ENCODE measurements at places on chromosomes 2 and 18. TPM values are rescaled to one million over a fixed set of nuclear protein-coding genes. Genes with fewer than 3 reads are reported as not detected.

DNA sequence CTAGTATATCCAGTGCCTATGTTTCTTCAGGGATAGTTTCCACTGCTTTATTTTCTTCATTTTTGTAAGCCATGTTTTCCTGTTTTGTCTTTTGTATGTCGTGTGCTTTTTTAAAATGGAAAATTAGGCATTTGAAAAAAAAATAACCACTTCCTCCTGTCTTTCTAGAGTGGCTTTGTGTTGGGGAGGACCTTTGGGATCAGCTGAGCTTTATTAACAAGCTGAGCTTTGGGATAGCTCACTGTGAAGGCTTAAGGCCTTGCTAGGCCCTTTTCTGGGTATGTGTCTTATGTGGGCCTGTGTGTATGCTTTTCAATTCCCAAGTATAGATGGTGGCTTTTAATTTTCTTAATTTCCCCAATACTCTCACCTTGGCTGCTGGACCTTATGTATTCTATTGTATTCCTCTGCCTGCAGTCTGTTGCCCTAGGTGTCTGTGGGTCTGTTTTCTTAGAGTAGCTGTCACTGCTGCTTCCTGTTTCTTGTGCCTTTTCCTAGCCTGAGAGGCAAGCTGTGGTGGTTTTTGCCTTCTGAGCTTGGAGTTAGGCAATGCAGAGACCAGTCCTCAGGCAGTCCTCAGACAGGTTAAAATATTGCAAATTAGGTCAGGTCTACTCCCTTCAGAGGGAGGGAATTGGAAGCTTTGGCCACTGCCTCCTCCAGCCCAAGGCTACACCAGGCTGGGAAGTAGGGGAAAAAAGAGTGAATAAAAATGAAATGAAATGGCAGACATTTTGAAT lies 134.7 kb downstream of the LDLRAD4 start:
- DNase-seq = no peak

- DNase-seq = no peak
These were observed 100.5 kb upstream of the MGAT5 start for GRCh38 chr2:134153294-134153880.

GRCh38 chr2:187936228-187936627 lies 355.4 kb upstream of the GULP1 start:
- no peak for DNase-seq

DNA sequence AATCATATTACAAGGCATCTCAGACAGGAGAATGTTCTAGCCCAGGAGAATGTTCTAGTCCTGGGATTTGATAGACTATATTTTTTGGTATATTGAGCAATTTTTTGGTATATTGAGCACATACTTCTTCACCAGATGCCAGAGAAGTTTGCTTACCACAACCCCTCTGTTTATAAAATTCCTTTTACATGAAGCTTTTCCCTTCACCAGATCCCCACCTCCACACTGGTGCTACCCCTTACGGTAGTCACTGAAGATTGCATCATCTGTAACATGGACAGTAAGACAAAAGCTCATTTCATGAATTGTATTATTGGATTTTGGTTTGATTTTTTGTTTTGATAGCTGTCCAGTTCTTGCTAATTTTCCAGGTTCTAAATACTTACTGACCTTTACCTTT lies 7.2 kb upstream of the HNMT start:
- DNase-seq = no peak

- DNase-seq = no peak
These were observed 228.6 kb upstream of the CHST9 start for GRCh38 chr18:27413495-27414401.

GRCh38 chr18:13407484-13407883 lies 188.9 kb downstream of the LDLRAD4 start:
- DNase-seq = no peak

DNA sequence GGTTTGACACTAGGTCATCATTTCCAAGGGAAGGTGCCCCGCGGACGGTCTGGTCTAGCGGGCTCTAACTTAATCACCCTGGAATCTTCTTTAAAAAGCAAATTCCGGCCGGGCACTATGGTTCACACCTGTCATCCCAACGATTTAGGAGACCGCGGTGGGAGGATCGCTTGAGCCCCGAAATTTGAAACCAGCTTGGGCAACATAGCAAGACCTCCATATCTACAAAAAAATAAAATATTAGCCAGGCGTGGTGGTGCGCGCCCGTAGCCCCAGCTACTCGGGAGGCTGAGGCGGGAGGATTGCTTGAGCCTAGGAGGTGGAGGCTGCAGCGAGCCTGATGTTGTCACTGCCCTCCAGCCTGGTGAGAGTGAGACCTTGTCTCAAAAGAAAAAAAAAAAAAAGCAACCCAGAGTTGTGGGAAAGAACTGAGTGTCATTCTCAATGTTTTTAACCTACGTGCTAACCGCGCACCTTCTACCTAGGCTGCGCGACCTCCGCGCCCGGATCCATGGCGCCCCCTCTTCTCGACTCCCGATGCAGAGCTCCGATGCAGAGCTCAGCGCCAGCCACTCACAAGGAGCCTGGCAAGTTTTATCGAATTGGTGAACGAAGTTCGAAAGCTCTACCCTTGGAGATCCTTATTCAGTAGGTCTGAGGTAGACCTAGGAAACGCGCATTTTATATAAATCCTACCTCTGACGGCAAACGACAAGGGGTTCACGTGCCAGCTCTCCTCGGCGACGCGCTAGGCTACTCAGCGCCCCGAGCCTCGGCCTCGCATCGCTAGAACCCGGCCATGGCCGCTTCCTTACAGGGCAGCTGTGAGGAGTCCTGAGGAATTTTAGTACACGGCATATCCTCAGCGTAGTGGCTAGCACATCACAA lies 888 bp upstream of the TWSG1 start:
- DNase-seq = peak; percentile 54

GRCh38 chr2:99880148-99880963 lies 262.0 kb downstream of the AFF3 start:
- DNase-seq = no peak

- no peak for DNase-seq
These were observed at the start of gene GAREM2 for GRCh38 chr2:26172871-26173775. TSS of gene GAREM2 (plus strand) at chr2:26173088. CDS start at chr2:26173221, 133 bp downstream.

- DNase-seq = no peak
These were observed 285.9 kb downstream of the MTX2 start for GRCh38 chr2:176555112-176555511.

GRCh38 chr2:199315299-199316179 lies 142.2 kb downstream of the SATB2 start:
- DNase-seq = no peak

DNA sequence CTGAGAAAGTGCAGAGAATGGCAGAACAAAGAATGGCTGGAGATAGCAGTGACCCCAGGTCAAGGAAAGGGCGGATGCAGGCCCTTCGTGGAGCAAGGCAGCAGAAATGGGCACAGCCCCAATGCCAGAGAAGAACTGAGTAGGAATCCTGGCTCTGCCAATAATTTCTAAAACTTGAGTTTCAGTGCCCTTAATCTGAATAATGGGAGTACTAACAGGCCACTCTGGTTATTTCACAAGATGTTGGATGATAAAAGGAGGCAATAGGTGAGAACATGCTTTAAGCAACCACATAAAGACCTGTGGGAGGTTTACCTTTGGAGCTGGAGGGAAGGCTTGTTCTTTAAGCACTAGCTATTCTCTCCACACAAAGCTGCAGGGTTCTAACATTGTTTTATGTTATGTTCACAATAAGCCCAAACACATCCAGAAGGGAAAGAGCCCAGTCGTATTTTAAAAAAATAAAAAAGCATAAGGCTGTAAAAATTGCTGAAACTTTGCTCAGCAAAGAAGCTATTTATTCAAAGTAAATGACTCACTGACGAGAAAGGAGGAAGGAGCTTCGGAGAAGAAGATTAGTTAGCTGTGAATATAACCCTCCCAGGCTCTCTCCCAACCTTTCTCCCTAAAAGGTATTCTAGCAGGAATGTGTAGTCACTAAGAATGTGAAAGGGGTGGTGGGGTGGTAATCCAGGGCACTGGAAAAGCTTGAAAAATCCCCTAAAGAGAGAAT lies 470.2 kb downstream of the TXNL1 start:
- no peak for DNase-seq

DNA sequence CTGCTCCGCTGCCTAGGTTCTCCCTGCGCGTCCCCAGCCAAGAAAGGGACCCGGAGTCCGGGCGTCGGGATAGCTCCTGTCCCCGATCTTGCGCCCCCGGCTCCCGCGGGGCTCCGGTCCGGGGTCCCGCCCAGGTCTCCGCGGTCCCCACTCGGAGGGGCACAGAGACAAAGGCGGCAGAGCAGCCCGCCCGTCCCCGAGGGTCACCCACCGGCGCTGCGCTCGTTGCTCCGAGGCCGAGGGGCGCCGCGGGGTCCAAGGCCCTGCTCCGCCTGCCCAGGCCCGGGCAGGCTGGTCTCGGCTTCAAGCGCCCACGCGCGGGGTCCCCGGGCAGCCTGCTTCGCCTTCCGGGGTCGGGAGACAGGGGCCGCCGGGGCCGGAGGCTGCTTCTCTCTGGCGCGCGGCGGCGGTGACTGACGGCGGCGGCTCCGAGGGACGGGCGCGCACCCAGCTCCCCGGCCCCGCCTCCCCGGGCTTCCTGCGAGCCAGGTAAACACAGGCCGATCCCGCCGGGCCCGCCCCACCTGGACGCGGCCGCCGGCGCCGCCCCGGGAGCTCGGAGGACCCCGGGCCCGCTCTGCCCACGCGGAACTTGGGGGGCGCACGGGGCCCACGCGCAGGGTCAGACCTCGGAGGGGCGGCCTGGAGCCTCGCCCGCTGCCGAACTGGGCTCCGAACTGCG lies at the start of gene MBP:
TSS of gene MBP (minus strand) at position 415 of the 682 bp plus-strand sequence. CDS start 27,522 bp downstream, outside the sequence.
- peak; percentile 84 for DNase-seq

GRCh38 chr2:75311993-75312392 lies 112.7 kb upstream of the TACR1 start:
- DNase-seq = no peak

DNA sequence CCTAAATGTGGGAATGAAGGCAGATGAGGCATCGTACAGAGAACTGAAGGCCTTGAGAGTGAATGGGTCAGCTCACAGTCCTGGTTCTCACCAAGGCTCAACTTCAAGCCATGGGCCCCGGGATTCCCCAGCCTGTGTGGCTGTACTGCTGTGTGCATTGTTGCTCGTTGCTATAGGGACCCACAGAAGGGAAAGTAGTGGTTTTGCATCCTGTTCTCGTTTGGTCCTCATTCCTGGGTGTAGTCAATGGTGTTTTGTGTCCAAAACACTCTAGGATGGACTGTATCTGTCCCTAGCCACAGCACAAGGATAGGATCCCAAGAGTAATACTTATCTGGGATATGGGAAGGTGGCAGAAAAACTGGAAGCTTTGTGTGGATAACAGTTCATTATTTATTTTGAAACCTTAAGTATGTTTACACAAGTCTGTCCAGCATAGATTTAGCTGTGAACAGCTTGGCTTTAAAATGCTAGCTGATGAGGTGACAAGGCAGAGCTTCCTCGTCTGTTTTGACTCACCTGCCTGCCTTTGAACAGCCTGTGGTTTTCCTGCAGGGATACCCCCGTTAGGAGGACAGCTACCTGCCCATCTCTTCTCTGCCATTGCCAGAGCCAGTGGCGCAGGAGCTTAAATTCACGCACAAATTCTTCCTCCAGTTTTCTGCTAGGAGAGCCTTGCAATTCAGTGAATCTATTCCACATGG lies 85.0 kb downstream of the WDSUB1 start:
- DNase-seq = no peak

DNA sequence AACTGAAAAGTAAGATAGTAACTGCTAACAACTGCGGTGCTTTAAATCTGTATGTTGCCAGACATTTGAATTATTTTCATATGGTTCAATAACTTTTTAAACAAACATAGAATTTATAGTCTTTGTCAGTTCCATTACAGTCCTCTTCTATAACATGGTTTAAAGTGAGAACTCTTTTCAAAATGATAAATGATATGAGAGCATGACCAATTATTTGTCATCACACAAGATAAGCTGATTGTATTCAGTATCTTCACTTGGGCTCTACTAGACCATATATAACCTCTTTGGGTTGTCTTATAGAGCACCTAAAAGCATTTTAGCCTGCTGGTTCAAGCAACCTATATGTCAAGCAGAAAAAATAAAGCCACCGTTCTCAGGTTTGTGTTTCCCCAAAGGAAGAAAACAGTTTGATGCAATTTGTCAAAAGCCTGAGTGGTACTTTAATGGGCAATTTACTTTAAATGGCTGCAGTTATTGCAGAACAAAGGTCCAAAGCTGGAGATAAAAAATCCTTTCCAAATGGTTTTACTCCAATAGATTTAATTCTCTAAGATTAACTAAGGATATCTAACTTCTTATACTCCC lies 298.4 kb downstream of the FSIP2 start:
- DNase-seq = no peak

DNA sequence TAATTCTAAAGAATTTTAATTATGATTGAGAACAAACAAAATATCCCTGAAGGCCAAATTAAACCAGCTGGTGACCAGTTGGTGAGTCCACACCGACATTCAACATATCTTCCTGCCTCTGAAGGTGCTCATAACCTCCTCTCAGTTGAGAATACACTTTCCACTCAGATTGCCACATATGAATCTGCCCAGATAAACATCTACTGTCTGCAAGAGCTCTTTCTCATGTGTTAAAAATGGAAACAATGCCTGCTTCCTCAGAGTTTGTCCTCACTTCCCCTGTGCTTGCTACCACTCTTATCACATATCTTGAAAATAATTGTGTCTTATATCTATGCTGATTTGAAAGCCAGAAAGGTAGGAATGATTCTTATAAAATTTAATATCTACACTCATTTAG lies 177.7 kb upstream of the GULP1 start:
- DNase-seq = no peak

DNA sequence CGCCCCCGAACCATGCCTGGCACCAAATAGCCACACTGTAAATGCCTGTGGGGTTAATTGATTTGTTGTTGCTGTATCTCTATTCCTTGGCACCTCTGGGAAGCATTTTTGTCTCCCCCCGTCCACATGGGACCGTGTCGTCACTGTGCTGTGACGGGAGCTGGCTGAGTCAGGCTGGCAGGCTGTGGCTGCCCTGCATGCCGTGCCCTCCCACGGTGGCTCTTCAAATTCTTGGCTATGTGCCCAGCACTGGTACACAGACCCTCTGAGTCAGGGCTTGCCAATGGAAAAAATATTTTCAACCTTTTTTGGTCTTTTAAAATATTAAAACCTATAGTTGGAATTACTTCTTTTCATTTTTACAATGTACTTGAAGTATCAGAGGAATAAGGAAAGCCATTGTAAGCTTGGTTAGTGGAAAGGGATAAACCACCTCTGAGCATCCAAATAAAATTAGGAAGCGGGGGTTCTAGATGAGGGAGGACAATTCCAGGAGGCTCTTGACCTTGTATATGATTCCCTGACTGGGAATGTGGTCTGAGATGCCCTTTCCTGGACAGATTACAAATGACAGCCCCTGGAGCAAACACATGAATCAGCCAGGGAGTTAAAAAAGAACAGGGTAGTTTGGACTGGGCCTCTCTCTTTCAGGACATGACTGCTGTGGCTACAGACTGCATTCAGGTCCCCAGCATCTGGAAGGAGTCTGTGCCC lies 59.4 kb downstream of the DGKD start:
- peak; percentile 71 for DNase-seq

- DNase-seq = no peak
These were observed 55.2 kb upstream of the RIOK3 start for GRCh38 chr18:23397907-23398306.

- DNase-seq = peak; percentile 99
These were observed at the start of gene ANKRD39 for GRCh38 chr2:96857667-96858372. TSS of gene ANKRD39 (minus strand) at chr2:96858016. CDS start at chr2:96857987, 29 bp downstream.

GRCh38 chr2:34031097-34031496 lies 432.0 kb upstream of the FAM98A start:
- DNase-seq = no peak

The POMC gene
- total RNA-seq = 9.2 TPM

The RGPD3 gene
- total RNA-seq = 0.08 TPM

The GNLY gene
- 1.7 TPM for total RNA-seq

The FN1 gene
- total RNA-seq = 77.7 TPM

The FAM228A gene
- 0.16 TPM for total RNA-seq

The LRATD1 gene
- total RNA-seq = 3.0 TPM

The POTEC gene
- not detected for total RNA-seq
